ENCODE measurements at places on chromosomes 12 and 14.
A peak's percentile ranks its signal among the peaks of the same experiment; 100 is the strongest.

DNA sequence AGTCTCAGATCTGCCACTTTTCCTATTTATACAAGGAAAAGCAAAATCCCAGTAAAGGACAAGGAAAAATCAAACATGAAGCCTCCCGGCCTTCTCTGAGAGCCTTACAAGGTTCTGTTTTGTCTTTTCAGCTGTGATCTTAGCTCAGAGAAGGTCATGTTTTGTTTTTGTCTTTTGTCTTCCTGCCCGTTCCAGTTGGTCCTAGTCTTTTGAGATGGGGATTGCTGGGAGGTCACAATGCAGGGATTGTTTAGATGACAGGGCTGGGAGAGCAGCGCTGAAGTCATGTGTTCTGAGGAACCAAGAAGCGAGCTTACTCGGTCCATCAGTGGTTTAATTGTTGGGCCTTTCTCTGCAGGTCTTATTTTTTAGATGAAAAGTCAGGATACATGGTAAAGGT is 6.0 kb downstream of the PLEKHH1 start:
- DNase-seq, result no peak

GRCh38 chr12:113019025-113019424 is 37.5 kb upstream of the DTX1 start:
- no peak for DNase-seq

DNA sequence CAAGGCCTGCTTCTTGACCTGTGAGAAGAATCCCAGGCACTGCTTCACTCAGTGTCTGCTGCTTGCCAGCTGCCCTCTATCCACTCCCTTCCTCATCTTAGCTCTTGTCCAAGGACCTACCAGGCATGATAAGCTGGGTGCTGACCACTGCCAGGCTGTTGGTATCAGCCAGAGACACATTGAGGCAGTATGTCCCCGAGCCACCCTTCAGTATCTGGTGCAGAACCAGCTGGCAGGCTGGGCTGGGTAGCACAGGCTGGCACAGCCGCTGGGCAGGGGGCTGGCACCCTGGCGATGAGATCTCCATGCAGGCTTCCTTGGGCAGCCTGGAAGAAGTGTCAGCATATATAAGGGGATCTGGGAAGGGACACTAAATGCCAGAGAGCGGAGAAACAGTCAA is 10.5 kb downstream of the PMEL start:
- DNase-seq, result no peak

DNA sequence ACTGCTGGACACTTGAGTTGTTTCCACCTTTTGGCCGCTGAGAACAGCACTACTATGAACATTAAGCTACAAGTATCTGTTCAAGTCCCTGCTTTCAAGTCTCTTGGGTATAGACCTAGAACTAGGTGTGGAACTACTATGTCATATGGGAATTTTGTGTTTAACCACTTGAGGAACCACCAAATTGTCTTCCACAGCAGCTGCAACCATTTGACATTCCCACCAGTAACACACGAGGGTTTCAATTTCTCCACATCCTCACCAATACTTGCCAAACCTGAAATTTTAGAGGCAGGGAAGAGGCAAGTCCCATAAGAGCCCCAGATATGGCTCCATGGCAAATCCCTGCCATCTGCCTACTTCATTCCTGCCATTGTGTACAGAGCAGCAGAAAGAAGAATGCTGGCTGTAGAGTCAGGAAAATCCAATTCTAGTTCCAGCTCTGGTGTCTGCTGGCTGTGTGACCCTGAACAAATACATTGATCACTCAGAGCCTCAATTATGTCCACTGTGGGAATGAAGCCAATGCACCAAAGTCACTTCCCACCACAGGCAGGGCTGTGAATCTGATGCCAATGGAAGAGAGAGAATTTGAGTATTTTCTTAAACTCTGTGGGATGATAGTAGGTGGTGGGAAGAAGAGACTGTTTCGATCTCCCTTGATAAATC is 17.8 kb downstream of the PITPNM2 start:
- DNase-seq, result no peak

DNA sequence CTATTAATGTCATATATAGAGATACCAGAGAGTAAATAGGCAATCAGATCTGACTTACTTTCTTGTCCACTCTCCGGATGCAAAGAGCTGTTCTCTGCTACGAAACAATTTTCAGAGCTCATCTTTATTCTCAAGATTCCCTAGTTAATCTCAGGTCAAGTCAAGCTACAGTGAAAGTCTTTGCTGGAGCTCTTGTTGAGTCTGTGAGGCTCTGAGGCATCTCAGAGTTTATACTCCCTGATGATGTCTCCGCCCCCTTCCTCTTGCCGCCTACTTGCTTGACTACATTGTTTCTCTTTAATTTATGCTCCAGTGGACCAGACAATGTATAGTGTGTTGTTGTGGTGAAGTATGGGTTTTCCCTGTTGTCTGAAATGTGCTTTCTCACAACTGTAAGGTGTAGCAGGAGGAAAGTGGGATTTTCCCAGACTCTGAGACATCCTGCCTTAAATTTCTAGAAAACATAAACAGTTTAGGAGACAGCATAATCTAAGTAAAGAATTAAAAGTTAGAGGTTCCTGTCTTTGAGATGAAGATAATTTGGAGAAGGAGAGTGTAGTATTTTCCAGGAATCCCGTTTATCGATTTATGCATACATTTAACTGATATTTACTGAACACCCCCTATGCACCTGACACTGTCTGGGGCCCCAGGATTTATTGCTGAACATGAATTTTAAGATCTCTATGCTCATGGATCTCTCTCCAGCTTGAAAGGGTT is at the start of gene CD69:
TSS of gene CD69 (minus strand) at position 203 of the 720 bp plus-strand sequence. CDS start at position 122, 81 bp downstream.
- no peak for DNase-seq

GRCh38 chr12:109972821-109973220 is 23.3 kb downstream of the GIT2 start:
- DNase-seq, result no peak

DNA sequence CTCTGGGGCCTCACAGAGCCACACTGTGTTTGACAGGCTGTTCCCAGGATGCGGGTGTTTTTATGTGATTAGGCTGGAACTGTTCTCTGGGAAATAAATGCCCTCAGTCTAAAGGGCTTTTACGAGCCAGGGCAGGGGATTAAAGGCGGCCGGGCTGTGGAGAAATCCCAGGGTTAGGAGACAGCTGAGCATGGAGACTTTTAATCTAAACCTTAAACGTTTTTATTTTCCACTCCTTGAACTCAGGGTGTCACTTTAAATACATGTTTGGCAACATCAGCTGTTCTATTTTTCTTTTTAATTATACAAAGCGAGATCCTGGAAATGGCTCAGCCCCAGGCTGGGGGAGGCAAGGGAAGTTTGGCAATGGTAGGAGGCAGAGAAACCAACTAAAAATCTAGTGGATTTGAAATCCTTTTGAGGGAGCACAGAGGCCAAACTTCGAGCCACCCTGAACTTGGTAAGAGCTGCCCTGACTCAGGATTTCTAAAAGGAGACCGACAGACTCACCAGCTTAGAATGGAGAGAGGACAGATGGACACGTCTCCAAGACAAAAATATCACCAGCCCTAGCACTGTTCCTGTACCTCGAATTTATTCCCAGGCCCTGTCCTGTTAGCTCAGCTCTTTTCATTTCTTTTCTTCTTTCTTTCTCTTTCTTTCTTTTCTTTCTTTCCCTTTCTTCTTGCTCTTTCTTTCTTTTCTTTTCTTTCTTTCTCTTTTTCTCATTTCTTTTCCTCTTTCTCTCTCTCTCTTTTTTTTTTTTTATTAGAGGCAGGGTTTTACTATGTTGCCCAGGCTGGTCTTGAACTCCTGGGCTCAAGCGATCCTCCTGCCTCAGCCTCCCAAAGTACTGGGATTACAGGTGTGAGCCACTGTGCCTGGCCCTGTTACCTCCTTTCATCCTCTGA is 15.8 kb upstream of the ORAI1 start:
- no peak for DNase-seq

- no peak for DNase-seq
Measured at GRCh38 chr14:36495666-36496065, 24.4 kb downstream of the NKX2-1 start.

GRCh38 chr12:46839964-46840363 is 14.2 kb upstream of the SLC38A4 start:
- DNase-seq, result no peak

- DNase-seq, result no peak
Measured at GRCh38 chr12:92602930-92603623, 99.7 kb upstream of the PLEKHG7 start.

- DNase-seq, result no peak
Measured at GRCh38 chr14:102362084-102362483, 606 bp downstream of the CINP start.

DNA sequence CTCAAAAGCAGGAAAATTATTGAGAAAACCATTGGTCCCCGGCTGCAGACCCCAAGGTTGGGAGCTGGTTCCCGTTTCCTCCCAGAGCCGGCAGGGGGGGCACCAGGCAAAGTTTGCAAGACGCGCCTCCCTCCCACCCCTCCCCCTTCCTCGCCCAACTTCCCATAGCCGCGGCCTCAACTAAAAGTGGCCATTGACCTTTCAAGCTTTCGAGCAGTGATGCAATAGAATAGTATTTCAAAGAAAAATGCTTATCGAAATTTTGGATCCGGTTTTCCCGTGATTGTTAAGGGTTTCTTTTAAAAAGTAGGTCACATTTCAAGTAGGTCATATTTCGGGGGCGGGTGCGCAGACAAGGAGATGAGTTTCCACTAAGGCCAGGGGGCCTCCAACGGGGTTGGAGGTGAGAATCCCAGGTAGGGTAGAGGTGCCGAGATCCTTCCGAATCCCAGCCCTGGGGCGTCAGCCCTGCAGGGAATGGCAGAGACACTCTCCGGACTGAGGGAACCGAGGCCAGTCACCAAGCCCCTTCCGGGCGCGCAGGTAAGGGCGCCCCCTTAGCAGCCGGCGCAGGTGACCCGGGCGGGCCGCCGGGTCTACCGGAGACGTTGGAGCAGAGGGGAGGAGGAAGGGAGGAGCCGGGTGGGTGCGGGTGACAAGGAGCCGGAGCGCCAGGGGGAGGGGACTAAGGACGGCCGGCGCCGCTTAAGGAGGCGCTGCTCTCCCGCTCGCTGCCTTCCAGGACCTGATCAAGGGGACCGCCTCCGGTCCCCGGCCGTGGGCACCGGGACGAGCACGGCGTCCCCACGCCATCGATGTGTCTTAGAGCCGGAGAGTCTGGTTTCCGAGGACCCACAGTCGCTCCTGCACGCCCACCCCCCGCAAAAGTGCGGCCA is 2.6 kb upstream of the SOCS2 start:
- DNase-seq, result no peak

GRCh38 chr14:81137316-81137715 is 83.4 kb downstream of the GTF2A1 start:
- DNase-seq, result no peak

GRCh38 chr12:49956663-49957569 is 4.8 kb upstream of the AQP5 start:
- no peak for DNase-seq

- DNase-seq, result no peak
Measured at GRCh38 chr12:5713599-5714081, 231.4 kb downstream of the ANO2 start.

- peak; percentile 44 for DNase-seq
Measured at GRCh38 chr14:84750763-84751554, 779.0 kb upstream of the FLRT2 start.

GRCh38 chr12:6735448-6736191 is 11.8 kb downstream of the COPS7A start:
- DNase-seq, result peak; percentile 34

DNA sequence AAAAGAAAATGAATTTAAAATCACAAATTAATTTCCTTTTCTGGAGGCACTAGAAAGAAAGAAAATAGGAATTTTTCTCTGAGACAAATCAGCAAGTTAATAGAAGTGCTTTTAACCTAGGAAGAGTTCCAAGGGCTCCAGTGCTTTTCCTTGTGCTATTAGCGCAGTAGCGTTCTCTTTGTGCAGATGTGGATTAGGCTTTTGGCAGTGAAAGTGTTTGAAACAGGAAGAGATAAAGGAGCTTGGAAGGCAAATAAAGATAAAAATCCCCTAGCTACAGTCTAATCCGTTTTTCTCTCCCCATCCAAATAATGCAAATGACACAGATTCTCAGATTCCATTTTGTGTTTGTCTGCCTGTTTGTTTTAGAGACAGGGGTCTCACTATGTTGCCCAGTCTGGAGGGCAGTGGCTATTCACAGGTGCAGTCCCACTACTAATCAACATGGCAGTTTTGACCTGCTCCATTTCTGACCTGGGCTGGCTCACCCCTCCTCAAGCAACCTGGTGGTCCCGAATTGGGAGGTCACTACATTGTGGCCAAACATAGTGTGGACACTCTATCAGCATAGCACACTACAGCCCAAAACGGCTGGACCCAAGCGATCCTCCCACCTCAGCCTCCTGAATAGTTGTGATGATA is 166.1 kb downstream of the PAWR start:
- no peak for DNase-seq

GRCh38 chr14:91154851-91155625 is 41.2 kb downstream of the DGLUCY start:
- peak; percentile 32 for DNase-seq

- no peak for DNase-seq
Measured at GRCh38 chr12:32036477-32037263, 70.0 kb upstream of the BICD1 start.

- DNase-seq, result no peak
Measured at GRCh38 chr12:31780096-31780495, 51.3 kb upstream of the AMN1 start.

DNA sequence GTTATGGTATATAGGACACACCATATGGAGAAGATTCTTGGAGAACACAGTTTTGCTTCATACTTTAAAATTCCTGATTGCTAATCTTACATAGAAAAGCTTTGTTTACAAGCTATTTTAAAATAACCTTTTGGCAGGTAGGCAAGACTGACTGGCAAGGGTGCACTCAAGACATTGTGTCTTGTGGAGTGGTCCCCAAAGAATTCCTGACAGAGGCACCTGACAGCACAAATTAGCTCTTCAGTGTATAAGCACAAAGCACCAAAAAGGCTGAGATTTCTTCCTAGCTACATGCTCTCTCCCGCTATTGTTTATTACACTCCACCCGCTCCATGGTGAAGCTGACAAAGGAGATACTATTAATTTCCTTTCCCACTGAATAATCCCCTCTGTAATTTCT is 139.4 kb downstream of the MON2 start:
- DNase-seq, result no peak

GRCh38 chr12:52358575-52359350 is 8.5 kb downstream of the KRT85 start:
- no peak for DNase-seq

DNA sequence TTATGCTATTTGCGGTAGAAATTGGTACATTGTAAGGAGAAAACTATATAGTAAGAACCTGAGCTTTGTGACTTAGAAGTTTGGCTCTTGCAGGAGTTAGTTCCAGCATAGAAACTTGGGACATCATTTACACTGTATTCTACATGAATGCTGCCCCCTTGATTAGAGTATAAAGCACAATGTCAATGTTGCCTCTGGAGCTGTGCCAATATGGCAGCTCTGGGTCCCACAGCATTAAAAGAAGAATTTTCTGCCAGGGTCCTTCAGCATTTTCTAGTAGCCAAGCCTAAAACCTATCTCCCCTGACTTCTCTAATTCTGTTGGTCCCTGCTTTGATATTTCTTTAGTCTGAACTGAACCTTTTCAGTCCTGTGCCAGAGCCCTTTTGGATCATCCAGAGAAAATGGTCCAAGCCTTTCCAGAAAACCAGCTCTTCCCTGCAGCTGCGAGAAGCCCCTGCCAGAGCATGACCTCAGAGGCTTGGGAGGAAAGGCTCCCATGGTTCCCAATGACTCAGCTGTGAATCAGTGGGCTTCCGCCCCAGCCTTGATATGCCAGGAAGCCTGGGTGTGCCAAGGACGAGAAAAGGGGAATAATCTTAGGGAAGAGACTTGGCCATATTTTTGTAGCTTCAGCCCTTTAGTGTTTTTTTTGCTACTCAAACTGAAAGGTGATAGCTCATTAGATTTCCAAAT is 43.2 kb downstream of the PLEKHG7 start:
- peak; percentile 66 for DNase-seq
